ENCODE measurements at places on chromosomes 4 and X. TPM values are rescaled to one million over a fixed set of nuclear protein-coding genes. Genes with fewer than 3 reads are reported as not detected.

GRCh38 chr4:4991541-4992099, 27.6 kb downstream of the CYTL1 start:
- DNase-seq = no peak

DNA sequence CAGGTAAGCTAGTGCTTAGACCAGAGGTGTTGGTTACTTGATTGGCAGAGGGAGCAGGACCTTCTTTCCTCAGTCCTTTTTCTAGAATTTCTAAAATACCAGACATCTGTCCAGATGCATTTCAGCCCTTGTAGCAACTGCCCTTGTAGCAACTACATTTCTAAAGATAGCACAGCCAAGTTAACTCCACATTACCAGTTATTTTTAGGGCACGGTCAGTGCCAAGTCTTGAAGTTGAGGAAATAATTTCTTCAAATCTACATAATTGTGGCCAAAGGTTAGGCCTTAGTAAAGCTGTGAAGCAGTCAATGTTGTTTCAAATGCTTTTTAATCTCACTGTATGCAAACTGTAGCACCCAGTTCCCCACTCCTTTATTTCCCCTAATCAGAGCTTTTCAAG, 62.9 kb downstream of the MID1IP1 start:
- peak; percentile 21 for DNase-seq

DNA sequence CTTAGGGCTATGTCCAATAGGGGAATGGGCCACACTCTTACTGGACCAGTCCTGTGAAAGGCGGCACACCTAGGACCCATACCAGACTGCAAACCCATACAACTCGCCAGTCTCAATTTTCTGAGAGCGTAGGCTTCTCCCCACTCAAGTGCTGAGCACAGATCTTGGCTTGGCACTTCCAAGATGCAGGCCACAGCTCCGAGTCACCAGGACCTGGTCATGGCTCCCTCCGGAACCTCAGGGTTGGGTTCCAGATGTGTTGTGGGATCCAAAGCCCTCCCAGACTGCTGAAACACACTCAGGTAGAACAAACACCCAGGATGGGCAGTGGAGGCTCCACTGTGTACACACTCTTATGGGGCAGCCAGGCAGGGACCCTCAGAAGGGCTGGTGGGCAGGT, 103.3 kb downstream of the TMEM144 start:
- DNase-seq = no peak

DNA sequence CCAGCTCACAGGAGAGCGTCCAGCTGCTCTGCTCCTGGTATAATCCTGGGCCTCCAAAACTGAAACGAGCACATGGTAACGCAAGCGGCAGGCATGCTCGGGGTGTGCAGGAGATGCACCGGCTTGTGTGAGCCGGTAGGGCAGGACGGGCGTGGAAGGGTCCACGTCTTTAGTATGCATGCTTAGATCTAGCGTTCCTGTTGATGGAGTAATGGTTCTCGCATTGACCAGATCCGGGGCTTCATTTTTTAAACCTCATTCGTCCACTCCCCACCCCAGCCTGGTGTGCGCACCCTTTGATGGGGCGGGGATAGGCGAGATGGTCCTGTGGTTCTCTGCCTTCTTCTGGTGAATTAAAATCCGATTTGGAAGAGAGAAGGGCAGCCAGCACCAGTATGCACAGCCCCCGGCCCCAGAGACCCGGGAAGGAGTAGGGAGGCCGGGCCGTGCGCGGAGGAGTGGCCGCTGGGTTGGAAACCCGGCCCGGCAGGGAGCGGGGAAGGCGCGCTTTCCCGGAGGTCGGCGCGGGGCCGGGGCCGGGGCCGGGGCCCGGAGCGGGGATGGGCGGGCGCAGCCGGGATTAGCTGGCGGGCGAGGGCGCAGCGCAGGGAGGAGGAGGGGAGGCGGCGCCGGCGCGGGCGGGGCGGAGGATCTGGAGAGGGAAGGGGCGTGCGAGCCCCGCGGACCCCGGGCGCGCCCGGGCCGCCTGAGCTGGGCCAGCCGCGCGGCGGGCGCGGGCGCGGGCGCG, 39.9 kb downstream of the FAM149A start:
- DNase-seq = peak; percentile 66

- no peak for DNase-seq
Observed at GRCh38 chr4:26113339-26113940, 199.4 kb downstream of the SMIM20 start.

Gene NEUROG2
- total RNA-seq = 2.2 TPM

All from umbilical cord (tissue), 2 donors.